ENCODE measurements at places on chromosomes 7 and 10. TPM values are rescaled to one million over a fixed set of nuclear protein-coding genes. Genes with fewer than 3 reads are reported as not detected.

Gene MCM10
- 2.8 TPM for total RNA-seq

Gene SCIN
- 14.7 TPM for total RNA-seq

Gene TMEM229A
- total RNA-seq = not detected

Gene KAZALD1
- total RNA-seq = 4.8 TPM

Gene GPR15LG
- not detected for total RNA-seq

Gene STAG3
- total RNA-seq = 2.1 TPM

Gene NFE2L3
- 57.1 TPM for total RNA-seq

Gene ERVW-1
- not detected for total RNA-seq

Gene HOXA1
- total RNA-seq = 2.8 TPM

Gene GPC2
- 13.6 TPM for total RNA-seq

Gene MSANTD7
- total RNA-seq = 13.4 TPM

Gene GPR26
- 0.55 TPM for total RNA-seq

Gene SEMA3E
- 0.07 TPM for total RNA-seq

Gene OR2A1
- not detected for total RNA-seq

Gene WNT8B
- total RNA-seq = 0.07 TPM

Gene LRRC18
- not detected for total RNA-seq

Gene UTF1
- not detected for total RNA-seq

Gene SFMBT2
- 3.0 TPM for total RNA-seq

Gene TMEM236
- total RNA-seq = 0.14 TPM

Gene SOSTDC1
- not detected for total RNA-seq

Gene TEX36
- not detected for total RNA-seq

Gene INSYN2A
- under 0.01 TPM for total RNA-seq

Gene AGR2
- 7.4 TPM for total RNA-seq

Gene METTL27
- 1.5 TPM for total RNA-seq

Gene NPTX2
- 0.46 TPM for total RNA-seq

Gene POR
- 74.0 TPM for total RNA-seq

Gene ACTL6B
- not detected for total RNA-seq

Gene FKBP14
- 17.0 TPM for total RNA-seq

Gene KIAA1217
- 18.9 TPM for total RNA-seq

Gene FGFR2
- 8.9 TPM for total RNA-seq

Gene MMD2
- not detected for total RNA-seq

Gene ZNF316
- 26.2 TPM for total RNA-seq

Gene BTBD16
- 2.0 TPM for total RNA-seq

Gene ZWINT
- total RNA-seq = 15.8 TPM

Gene NCF1
- total RNA-seq = 2.3 TPM

Gene MTG1
- total RNA-seq = 26.7 TPM

Gene EPO
- total RNA-seq = not detected

Gene PON2
- 77.5 TPM for total RNA-seq

Gene ASIC3
- 0.04 TPM for total RNA-seq

Gene BICC1
- 64.6 TPM for total RNA-seq

Gene CASTOR2
- total RNA-seq = 12.2 TPM

Gene LSM5
- total RNA-seq = 10.0 TPM

Gene KLHL7
- 54.8 TPM for total RNA-seq

Gene AOAH
- 4.4 TPM for total RNA-seq

Gene ZNF511
- total RNA-seq = 45.7 TPM

Gene ITGA8
- 0.13 TPM for total RNA-seq

Gene TOMM7
- total RNA-seq = 85.4 TPM

Gene CPEB3
- total RNA-seq = 1.3 TPM
